ENCODE measurements at places on chromosomes 1 and 21.

DNA sequence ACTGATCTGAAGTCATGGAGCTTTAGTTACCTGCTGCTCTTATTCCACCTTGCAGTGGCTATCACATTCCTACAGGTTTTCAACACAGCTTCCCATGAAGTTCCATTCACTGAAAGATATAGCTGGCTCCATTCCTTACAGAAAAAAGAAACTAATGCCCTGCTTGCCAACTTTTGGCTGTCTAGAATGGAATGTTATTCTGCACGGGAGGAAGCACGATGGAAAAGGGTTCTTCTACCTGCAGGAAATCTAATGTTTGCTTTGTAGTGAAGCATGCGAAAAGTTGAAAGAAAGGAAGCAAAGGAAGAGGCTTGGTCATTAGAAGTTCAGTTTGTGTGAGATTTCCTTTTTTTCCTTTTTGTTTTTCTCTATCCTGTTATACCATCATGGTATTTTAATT, 32.6 kb downstream of the GIPC2 start:
- DNase-seq: no peak

- DNase-seq: peak; percentile 46
Observed at GRCh38 chr1:33298623-33299277, 22.1 kb downstream of the A3GALT2 start.

- no peak for DNase-seq
Observed at GRCh38 chr21:42277593-42277992, 37.6 kb downstream of the TFF3 start.

GRCh38 chr1:24277420-24278169, 41.6 kb upstream of the GRHL3 start:
- DNase-seq: no peak

DNA sequence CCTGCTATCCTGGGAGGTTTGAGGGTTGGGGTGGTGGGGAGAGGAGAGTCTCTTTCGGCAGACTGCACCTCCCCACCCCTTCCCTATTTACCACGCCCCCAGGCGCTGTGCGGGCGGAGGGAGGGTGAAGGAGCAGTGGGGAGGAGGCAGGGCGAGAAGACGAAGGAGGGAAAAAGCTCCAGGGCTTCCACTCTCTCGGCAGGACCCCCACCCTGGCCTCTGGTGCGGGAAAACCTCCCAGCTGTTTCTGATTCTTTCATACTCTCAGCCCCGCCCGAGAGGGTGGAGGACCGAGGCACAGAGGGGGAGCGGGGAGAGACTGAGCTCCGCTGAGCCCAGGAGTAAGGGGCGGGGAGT, 866 bp upstream of the WNT2B start:
- peak; percentile 32 for DNase-seq

All from activated T-cell treated with anti-CD3 and anti-CD28 coated beads for 4 hours (primary cell).